Left ventricle myocardium inferior (tissue), 1 donor: ENCODE measurements at places on chromosomes 1 and 21. TPM values are rescaled to one million over a fixed set of nuclear protein-coding genes. Genes with fewer than 3 reads are reported as not detected.

CYP4X1 gene
- total RNA-seq: 2.1 TPM

S100A3 gene
- 0.36 TPM for total RNA-seq

ZNF672 gene
- 43.1 TPM for total RNA-seq

CDCA8 gene
- total RNA-seq: 0.33 TPM

ACTRT2 gene
- not detected for total RNA-seq

SPRR2F gene
- not detected for total RNA-seq

PERM1 gene
- total RNA-seq: 160 TPM

GRCh38 chr1:240352769-240353168 lies 259.2 kb downstream of the GREM2 start:
- no peak for DNase-seq

DNA sequence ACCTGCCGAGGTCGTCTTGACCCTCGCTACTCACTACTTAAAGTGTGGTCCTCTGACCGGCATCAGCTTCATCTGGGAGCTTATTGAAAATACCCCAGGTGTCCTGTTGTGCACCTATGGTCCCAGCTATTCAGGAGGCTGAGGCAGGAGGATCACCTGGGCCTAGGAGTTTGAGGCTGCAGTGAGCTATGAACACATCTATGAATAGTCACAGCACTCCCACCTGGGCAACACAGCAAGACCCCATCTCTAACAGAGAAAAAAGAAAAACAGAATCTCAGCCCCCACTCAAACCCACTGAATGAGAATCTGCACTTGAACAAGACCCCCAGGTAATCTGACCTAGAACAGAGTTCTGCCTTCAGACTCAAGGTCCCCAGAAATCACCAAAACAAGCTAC lies 8.7 kb upstream of the OLIG1 start:
- no peak for DNase-seq

GRCh38 chr1:73604211-73604610 lies 593.8 kb downstream of the LRRIQ3 start:
- DNase-seq: no peak

- peak; percentile 62 for DNase-seq
These were observed 66.0 kb downstream of the COL18A1 start for GRCh38 chr21:45470773-45471524.

- DNase-seq: no peak
These were observed 13.9 kb upstream of the RERE start for GRCh38 chr1:8831340-8831739.

GRCh38 chr1:53636621-53637171 lies 102.3 kb downstream of the GLIS1 start:
- DNase-seq: no peak

- DNase-seq: no peak
These were observed 85.5 kb downstream of the PLPPR5 start for GRCh38 chr1:98919211-98919610.

DNA sequence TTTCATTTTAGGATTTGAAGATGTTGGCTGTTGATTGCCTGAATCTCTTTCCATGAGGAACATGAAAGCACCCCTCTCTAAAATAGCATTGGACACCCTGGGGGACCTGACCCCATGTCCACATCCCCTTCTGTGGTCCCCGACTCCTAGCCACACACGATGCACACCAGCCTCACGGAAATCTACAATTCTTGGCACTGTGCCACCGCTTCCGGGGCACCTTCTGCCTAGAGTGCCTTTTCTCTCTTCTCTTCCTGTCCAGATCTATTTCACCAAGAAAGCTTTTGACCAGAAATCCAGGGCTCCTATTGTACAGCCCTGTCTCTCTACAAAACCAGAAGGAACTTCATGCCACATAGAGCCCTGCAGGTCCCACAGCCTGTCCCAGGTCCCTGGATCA lies 50.3 kb downstream of the MYSM1 start:
- DNase-seq: no peak

- no peak for DNase-seq
These were observed 59.0 kb upstream of the CD1D start for GRCh38 chr1:158121604-158122254.

GRCh38 chr1:166969074-166969677 lies 6.2 kb downstream of the ILDR2 start:
- DNase-seq: no peak

DNA sequence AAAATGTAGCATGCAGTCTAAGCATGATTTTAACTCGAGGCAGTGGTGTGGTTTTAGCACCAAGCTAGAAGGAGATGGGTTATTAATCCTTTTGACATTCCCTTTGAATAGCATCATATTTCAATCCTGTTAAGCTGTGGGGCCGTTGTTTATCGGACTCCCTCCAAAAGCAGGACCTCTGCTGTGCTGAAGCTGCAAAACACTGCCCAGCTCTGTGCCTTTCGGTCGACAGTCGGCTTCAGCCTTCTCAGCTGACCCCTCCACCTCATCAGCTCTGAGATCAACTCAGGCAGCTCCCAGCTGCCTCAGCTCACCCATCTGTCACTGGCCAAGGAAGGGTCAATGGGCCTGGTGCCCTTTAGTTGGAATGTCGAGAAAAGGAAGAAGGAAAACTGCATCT lies 95.5 kb downstream of the KAZN start:
- no peak for DNase-seq

GRCh38 chr1:207644852-207645634 lies at the start of gene CR1L:
CR1L (plus strand) TSS chr1:207645133; CDS start chr1:207645234, 101 bp downstream.
- DNase-seq: peak; percentile 78

- DNase-seq: no peak
These were observed 78.1 kb downstream of the PCBP3 start for GRCh38 chr21:45721671-45722070.

DNA sequence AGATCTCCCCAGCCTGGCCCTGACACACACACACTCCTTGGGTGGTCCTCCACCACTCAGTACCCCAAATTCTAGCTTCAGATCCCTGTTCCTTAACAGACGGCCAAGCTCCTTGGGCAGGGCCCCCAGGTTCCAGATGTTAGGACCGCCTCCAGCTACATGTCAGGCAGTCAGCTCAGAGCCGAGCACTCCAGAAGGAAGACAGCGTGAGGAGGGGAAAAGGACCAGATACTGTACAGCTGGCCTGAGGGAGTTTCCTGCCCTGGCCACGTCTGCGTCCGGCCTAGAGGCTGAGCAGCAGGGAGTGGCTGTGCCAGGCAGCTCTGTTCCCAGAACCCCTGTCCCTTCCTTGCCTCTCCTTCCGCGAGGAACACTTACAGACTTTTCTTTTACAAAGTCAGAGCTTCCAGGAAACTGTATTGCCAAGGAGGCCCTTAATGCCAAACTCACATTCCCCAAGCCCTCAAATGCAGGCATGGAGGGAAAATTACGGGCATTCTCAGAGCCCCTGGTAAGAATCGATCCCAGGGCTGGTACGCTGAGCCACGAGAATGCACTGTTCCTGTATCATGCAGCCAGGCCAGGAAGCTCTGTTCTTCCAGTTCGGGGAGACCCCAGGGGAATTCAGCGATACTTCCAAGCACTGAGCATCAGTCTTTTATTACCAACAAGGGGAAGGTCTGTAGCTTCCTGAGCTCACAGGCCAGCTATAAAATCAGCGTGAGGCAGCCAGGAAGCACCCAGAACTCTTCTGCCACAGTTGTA lies 45.2 kb upstream of the CNTN2 start:
- no peak for DNase-seq

GRCh38 chr1:70475023-70475422 lies 64.0 kb downstream of the CTH start:
- DNase-seq: no peak

DNA sequence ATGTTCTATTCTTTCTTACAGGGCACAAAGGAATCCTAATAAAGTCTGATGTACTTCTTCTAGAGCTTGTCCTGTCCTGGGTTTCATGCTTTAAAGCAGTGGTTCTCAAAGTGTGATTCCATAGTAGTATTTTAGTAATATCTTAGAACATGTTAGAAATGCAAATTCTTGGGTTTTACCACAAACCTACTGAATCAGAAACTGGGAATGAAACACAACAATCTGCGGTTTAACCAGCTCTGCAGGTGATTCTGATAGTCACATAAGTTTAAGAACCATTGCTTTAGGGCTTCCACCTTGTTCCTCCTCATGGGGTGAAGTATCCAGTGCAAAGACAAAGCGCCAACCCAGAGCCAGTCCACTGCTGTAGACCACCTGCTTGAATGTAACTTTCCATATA lies 41.1 kb downstream of the NGF start:
- no peak for DNase-seq

GRCh38 chr1:227785094-227785804 lies 30.2 kb upstream of the PRSS38 start:
- no peak for DNase-seq

DNA sequence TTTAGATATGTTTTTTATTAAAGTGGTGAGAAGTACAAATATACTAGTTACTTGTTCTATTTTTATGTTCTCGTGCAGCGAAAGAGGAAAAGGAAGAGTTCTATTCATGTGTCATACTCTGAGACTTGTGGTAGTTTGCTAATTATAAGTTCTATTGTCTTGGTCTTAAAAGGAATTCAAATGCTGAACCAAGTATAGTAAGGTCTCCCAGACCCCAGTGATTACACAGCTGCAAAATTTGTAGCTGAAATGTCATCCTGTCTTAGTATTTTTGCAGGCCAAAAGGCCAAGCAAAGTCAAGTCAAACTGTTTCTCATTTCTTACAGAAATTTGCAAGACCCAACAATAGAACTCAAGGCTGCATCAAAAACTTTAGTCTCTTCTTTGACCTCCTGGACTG lies 268.7 kb downstream of the CHRM3 start:
- no peak for DNase-seq

DNA sequence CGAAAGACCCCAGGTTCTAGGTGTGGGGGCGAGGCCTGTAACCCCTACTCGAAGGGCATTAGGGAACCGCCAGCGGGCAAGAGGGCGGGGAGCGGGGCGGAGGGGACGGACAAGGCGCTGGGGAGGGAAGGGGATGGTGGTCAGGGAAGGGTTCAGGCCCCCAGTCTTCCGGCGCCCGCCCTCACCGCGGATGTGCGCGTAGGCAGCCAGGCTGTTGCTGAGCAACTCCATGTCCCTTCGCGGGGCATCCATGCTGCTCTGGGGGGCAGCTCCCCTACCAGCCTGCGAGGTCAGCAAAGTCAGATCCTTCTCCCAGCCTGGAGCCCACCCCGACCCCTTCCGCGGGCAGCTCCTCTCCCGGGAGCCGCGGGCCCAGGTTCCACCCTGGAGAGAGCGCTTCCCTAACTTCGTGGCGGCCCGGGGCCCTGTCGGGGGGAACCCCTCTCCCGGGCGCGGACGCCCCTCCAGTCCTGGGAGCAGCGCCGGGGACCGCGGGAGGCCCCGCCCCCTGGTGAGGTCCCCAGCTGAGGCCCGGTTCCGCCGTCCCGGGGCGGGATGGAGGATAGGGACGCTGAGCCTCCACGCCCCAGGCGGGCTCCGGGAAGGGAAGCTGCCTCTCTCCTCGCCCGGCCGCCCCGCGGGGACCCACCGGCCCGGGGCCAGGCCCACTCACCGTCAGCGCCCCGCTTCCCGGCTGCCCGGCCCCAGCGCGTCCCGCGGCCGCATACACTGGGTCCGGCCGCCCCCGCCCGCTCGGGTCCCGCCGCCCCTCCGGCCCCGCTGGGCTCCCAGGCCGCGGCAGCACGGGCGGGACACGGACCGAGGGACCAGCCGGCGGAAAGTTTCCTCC lies 434 bp downstream of the EVA1B start:
- peak; percentile 53 for DNase-seq

DNA sequence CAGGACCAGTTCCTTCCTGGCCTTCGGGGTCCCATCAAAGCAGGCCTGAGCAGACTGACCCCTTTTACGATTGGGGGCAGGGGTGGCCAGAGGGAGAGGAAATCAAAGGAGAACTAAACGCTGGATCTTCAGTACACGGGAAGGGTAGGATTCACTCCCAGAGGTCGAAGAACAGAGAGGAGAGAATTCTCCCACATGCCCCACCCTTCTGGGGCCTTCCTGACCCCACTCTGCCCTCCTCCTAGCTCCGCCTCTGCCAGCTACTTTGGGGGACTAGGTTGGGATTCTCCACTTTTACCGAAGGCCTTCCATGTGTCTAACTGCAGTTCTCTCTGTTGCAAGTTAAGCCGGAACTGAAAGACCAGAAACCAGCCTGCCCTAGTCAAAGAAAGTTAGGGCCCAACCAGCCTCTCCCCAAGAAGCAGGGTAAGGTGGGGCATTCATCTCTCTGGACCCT lies 654 bp upstream of the ARHGEF2 start:
- DNase-seq: peak; percentile 46

DNA sequence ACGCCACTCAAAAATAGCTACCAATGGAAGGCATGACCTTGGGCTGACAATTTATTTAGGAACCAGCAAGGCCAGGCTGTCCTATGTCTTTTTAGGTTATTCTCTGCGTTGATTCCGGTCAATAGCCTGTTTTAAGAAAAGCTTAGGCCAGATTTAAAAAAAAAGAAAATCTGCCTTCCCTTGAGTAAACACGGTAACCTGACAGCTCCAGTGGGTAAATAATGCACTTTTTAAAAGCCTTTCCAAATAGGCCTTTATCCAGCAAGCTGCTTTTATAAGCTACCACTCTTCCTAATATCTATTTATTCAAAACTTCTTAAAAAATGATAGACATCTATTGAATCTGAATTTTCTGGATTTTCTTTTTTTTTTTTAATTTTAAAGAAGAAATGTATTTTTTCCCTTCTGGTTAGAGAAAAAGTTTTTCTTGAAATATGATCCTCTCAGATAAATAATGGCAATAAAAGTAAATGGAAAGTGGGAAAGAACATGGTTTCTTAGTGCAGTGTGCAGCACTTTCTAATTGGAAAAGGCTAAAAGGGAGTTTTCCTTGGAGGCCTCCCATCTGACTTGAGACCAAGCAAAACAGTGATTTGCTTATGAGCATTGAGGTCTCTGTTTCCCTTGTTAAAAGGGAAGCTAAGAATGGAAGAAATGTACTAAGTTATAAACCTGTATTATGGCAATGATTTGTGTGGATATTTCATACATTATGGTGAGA lies 281.0 kb upstream of the RUNX1 start:
- DNase-seq: no peak

- no peak for DNase-seq
These were observed 2.1 kb upstream of the SLC44A5 start for GRCh38 chr1:75612976-75613375.

DNA sequence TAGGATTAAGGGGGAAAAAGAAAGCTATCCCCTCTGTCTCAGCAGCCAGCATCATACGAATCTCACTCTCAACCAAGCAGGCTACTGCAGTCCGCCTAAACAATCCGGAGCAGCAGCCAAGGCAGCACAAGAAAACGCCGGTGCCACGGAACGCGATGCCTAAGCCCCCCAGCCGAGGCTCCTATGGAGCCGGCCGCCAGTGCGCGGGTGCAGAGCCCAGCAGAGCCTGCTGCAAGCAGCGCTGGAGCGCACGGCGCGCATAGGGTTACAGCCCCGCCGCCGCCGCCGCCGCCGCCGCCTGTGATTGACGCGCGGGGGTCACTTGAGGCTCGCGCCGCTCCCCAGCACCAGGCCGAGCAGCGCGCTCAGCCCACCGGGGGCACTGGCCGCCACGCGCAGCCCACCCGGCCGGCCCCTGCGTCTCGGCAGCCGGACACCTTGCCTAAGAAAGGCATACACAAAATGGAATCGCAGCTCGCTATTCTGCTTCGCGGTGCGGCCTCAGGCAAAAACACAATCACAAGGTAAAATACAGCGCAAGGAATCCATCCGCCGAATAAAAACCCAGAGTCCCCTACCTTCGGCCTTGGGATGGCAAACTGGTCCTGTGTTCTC lies 780 bp downstream of the HIVEP3 start:
- peak; percentile 47 for DNase-seq
